ENCODE measurements at places on chromosomes 7 and 10. TPM values are rescaled to one million over a fixed set of nuclear protein-coding genes. Genes with fewer than 3 reads are reported as not detected.

DNA sequence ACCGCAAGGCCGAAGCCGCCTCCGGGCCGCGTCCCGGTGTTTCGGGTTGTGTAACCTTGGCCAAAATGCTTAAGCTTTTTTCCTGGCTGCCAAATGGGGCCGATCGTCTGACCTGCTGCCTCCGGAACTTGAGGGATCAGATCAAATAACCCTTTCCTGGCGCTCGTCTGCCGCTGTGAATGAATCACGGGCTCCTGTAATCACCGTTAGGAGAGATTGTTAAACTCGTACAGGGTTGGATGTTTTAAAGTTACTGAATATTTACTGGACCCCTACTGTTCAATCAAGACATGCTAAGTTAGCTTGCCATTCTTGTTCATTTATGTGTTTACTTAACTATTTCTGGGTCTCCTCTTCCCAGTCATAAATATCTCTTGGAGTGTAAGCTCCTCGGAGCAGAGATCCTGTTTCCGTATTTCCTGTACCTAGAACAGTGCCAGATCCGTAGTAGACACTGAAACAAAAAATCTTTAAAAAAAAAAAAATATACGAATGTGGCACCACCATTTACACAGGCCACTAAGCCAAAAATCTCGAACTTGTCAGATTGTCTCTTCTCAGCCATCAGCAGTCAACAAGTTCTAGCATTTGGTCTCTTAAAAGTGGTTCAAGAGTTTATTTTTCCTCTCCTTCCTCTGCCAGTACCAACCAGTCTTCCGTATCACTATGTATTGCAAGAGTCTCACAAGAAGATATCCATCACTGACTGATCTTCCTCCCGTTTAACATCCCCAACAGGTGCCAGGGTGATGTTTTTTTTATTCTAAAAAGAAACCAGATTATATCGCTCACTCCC, 650 bp upstream of the TM9SF3 start:
- H3K27ac ChIP-seq = peak overlapping the region; percentile 94
- H3K4me3 ChIP-seq = peak overlapping the region; percentile 68
- no peaks in the 10 kb centered on the region for H3K27me3 ChIP-seq
- no peaks in the 10 kb centered on the region for H3K36me3 ChIP-seq
- H3K4me1 ChIP-seq = peaks cover 25% of the 10 kb centered on the region

DNA sequence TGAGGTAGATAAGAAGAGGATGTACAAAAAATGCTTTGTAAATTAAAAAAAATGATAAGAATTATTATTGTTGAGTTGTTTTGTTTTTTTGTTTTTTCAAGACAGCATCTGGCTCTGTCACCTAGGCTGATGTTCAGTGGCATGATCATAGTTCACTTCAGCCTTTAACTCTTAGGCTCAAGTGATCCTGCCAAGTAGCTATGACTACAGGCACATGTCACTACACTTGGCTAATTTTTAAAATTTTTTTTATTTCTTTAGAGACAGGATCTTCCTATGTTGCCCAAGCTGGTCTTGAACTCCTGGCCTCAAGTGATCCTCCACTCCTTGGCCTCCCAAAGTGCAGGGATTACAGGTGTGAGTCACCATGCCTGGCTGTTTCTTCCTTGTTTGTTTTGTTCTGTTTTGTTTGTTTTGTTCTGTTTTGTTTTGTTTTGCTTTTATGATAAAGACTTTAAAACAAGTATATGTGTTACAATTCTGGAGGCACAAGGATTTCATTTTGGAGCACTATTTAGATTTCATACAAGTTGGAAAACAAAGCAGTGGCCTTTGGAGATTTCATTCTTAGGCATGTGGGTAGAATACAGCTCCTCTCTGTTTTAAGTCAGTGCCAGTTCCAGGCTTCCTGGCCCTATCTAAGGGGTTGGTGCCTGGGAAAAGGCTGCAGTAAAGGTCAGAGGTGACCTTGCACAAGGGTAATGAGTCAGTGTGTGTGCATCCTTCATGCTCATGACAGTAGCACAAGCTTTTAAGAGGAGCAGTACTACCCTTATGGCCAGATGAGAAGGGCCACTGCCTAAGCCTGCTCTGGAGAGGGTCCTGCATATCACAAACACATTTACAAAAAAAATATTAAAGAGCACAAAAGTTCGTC, 17.9 kb downstream of the FGFBP3 start:
- H3K27me3 ChIP-seq = peaks cover 18% of the 10 kb centered on the region
- no peak for DNase-seq
- no peak overlapping the region for H3K4me3 ChIP-seq
- H3K36me3 ChIP-seq = no peaks in the 10 kb centered on the region

DNA sequence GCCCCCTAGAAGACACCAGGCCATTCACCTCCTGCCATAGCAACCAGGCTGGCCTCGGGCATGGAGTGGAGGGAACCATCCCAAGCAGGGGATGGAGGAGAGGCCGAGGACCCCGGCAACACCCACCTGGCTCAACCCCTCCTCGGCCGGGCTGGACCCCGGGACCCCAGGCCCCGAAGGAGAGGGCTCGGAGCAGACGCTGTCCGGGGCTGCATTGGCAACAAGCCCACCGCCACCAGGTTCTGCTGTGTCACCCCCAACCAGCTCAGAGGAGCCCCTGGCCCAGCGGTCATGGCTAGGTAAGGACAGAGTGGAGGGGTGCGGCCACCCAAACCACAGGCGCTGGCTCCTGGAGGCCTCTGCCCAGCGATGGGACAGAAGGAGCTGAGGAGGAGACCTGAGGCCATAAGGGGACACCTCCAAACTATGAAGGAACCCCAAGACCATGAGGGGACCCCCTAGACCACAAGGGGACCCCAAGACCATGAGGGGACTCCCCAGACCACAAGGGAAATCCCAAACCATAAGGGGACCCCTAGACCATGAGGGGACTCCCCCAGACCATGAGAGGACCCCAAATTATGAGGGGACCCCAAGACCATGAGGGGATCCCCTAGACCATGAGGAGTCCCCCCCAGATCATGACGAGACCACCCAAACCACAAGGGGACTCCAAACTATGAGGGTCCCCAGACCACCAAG, 74.7 kb upstream of the PDGFA start:
- H3K27ac ChIP-seq = no peak overlapping the region
- no peak for DNase-seq
- H3K36me3 ChIP-seq = peaks cover 43% of the 10 kb centered on the region
- H3K4me3 ChIP-seq = no peak overlapping the region
- no peaks in the 10 kb centered on the region for H3K4me1 ChIP-seq

DNA sequence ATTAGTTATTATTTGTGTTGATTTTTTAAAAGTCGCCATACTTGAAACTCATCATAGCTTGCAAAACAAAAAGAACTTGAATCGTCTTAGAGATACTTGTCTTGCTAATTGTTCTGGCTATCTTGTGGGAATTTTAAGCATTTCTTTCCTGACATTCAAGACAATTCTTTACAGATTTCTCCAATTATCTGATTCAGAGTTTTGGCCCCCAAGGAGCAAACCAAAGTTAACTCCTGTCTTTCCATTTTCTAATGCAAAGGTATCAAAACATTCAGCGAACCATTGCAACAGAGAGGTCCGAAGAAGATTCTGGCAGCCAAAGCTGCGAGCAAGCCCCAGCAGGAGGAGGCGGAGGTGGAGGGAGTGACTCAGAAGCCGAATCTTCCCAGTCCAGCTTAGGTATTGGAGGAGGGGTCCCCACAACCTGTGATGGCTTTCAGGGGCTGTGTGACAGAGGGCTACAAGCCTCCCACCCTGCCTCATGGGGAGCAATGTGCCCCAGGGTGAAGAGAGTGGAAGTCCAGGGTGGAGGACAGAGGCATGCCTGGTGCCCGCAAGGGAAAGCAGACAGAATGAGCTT, 119.4 kb upstream of the STK17A start:
- DNase-seq = no peak
- peaks cover 3% of the 10 kb centered on the region for H3K4me1 ChIP-seq

NHLRC2 gene
- 19.1 TPM for polyA plus RNA-seq
